Transverse colon (tissue), 4 donors: ENCODE measurements at places on chromosomes 7 and 10. TPM values are rescaled to one million over a fixed set of nuclear protein-coding genes. Genes with fewer than 3 reads are reported as not detected.

NFE2L3 gene
- 11.4 TPM for total RNA-seq

FFAR4 gene
- total RNA-seq = 17.1 TPM

C1QL3 gene
- not detected for total RNA-seq

CDNF gene
- total RNA-seq = not detected

PRF1 gene
- 7.8 TPM for total RNA-seq

LANCL2 gene
- 6.4 TPM for total RNA-seq

CBLL1 gene
- total RNA-seq = 38.2 TPM

HTR7 gene
- total RNA-seq = 0.55 TPM

TMEM270 gene
- total RNA-seq = not detected

MRLN gene
- total RNA-seq = not detected

AUTS2 gene
- total RNA-seq = 50.1 TPM

CCDC172 gene
- not detected for total RNA-seq

GPNMB gene
- total RNA-seq = 25.8 TPM

SNX10 gene
- 3.1 TPM for total RNA-seq

- H3K4me1 ChIP-seq = peaks cover 23% of the 10 kb centered on the region
- H3K27ac ChIP-seq = peak overlapping the region; percentile 85
- DNase-seq = no peak
- peak overlapping the region; percentile 50 for H3K4me3 ChIP-seq
Observed at GRCh38 chr7:101857358-101857811, 40.0 kb downstream of the CUX1 start.

GRCh38 chr10:84213076-84213475, 12.3 kb downstream of the LRIT2 start:
- H3K36me3 ChIP-seq = no peaks in the 10 kb centered on the region
- no peak overlapping the region for H3K4me3 ChIP-seq
- no peak for DNase-seq
- H3K27me3 ChIP-seq = no peaks in the 10 kb centered on the region
- no peaks in the 10 kb centered on the region for H3K4me1 ChIP-seq

- H3K4me1 ChIP-seq = no peaks in the 10 kb centered on the region
- no peak overlapping the region for H3K27ac ChIP-seq
- H3K4me3 ChIP-seq = no peak overlapping the region
- H3K36me3 ChIP-seq = no peaks in the 10 kb centered on the region
- no peak for DNase-seq
Observed at GRCh38 chr10:89384474-89385340, 6.9 kb downstream of the IFIT1B start.

DNA sequence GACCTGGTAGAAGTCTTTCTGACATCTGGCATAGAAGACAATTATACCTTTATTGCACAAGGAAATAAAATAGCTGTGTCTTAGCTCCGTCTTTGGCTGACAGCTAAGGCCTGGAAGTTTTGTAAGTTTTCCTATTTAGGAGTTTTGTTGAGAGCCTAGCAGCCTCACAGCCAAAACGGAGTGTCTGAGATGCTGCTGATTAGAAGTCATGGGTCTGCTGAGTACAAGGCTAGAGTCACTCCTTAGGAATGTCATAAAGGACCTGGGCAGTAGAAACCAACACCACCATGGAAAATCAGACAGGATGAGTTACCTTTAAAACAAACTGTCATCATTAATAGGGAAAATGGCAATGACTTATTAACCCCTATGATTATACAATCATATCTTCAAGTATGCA, 442.5 kb downstream of the KCNMA1 start:
- no peak for DNase-seq
- H3K36me3 ChIP-seq = no peaks in the 10 kb centered on the region
- no peak overlapping the region for H3K4me3 ChIP-seq

DNA sequence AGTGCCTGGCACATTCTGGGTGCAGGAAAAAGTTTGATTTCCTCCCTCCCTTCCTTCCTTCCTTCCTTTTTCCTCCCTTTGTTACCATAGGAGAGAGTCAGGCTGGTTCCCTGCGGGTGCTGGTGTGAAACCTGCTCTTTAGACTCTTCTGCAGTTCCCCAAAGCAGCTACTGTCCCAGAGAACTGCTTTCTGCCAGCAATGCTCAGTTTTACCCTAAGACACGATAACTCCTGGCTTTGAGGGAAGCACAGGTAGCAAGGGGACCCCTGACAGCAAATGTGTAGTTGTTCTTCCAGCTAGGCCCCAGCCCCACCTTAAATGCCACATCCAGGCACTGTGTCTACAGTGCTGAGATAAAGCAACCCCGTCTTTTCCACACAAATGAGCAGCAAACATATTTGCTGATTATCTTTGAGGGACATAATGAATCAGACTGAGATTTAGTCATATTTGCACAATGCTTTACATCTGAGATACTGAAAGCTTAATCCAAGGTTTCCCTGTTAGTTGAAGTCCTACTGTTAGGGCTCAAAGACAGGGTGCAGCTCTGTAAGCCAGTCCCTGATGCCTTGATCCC, 55.5 kb downstream of the MET start:
- H3K27me3 ChIP-seq = no peaks in the 10 kb centered on the region
- no peak for DNase-seq
- H3K36me3 ChIP-seq = no peaks in the 10 kb centered on the region
- H3K4me3 ChIP-seq = no peak overlapping the region
- H3K4me1 ChIP-seq = no peaks in the 10 kb centered on the region
- no peak overlapping the region for H3K27ac ChIP-seq

GRCh38 chr10:120755771-120756170, 95.4 kb upstream of the WDR11 start:
- H3K4me3 ChIP-seq = no peak overlapping the region
- DNase-seq = no peak
- H3K27ac ChIP-seq = no peak overlapping the region

DNA sequence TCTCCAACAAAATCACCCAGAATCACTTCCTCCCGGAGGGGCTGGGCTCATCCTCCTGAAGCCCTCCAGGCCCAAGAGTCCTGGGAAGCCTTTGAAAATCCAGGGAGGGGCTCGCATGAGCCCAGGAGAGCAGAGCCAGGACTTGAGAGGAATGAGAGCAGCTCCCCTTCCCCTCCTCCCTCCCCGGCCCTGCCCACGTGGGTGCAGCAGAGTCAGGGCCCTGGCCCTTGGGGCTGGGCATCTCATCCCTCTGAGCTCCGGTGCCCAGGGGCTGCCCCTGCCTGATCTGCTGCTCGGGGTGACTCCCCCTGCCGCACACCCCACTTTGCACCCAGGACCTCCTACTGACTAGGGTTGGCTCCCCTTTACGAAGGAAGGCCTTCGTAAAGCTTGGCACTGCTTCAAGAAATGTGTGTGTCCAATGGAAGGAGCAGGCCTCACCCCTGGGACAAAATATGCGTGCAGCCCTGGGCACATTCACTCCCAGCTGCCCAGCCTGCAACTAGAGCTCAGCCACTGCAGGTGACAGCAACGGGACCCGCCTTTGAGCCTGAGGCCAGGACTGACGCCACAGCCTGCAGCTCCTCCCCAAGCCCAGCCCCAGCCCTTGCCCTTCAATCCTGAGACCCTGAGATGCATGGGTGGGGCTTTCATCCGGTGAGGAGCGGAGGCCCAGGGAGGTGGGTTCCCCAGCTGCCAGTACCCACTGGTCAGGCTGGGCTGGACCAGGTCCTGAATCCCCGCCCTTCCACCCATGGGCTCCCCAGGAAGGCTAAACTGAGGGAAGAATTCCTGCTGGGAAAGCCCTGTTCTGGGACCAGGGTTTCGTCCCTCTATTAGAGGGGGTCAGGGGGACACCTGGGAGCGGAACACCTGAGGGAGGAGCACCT, 21.8 kb downstream of the PWWP2B start:
- peak; percentile 93 for DNase-seq
- no peaks in the 10 kb centered on the region for H3K36me3 ChIP-seq
- H3K4me1 ChIP-seq = peaks cover 76% of the 10 kb centered on the region

- H3K27ac ChIP-seq = no peak overlapping the region
- H3K4me1 ChIP-seq = no peaks in the 10 kb centered on the region
- no peak for DNase-seq
- H3K27me3 ChIP-seq = no peaks in the 10 kb centered on the region
- H3K4me3 ChIP-seq = no peak overlapping the region
Observed at GRCh38 chr7:39504963-39505362, 61.2 kb upstream of the YAE1 start.

DNA sequence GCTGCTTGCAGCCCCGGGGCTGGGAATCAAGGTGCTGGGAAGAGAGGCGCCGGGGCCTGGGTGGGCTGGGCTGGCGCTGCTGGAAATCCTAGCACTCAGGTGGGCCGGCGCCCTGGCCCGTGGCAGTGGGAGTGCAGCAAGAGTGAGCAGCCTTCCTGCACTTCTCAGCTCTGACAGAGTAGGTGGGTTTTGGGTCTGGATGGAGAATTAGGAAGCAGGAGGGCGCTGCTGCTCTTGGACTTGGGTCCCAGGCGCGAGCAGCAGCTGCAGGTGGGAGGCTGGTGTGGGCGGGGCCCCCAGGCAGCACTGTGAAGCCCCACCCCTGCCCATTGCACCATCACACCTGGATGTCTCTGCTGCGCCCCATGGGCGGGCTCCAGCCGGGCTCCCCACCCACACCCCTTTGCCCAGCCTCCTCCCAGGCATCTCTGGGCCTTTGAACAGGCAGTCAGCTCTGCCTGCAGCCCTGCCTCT, 6.0 kb downstream of the BRI3 start:
- H3K27ac ChIP-seq = peak overlapping the region; percentile 96
- no peaks in the 10 kb centered on the region for H3K27me3 ChIP-seq
- H3K36me3 ChIP-seq = peaks cover 8% of the 10 kb centered on the region
- peaks cover 70% of the 10 kb centered on the region for H3K4me1 ChIP-seq
- H3K4me3 ChIP-seq = no peak overlapping the region
- DNase-seq = peak; percentile 82

GRCh38 chr10:123470336-123470921, 195.7 kb upstream of the GPR26 start:
- no peak for DNase-seq
- no peaks in the 10 kb centered on the region for H3K36me3 ChIP-seq
- no peak overlapping the region for H3K27ac ChIP-seq

GRCh38 chr10:6301488-6302075, 98.8 kb downstream of the PFKFB3 start:
- DNase-seq = no peak
- H3K27ac ChIP-seq = no peak overlapping the region
- H3K36me3 ChIP-seq = no peaks in the 10 kb centered on the region
- H3K4me1 ChIP-seq = no peaks in the 10 kb centered on the region
- no peaks in the 10 kb centered on the region for H3K27me3 ChIP-seq
